ENCODE measurements at places on chromosomes 7 and 10. TPM values are rescaled to one million over a fixed set of nuclear protein-coding genes. Genes with fewer than 3 reads are reported as not detected.

The TMEM140 gene
- 4.5 TPM for total RNA-seq

The IRF5 gene
- 21.2 TPM for total RNA-seq

The VSTM4 gene
- 0.20 TPM for total RNA-seq

The GSTO2 gene
- total RNA-seq, result 1.1 TPM

The TSPAN13 gene
- total RNA-seq, result 0.96 TPM

The RBP3 gene
- not detected for total RNA-seq

The KCND2 gene
- total RNA-seq, result not detected

The ANKRD61 gene
- total RNA-seq, result 0.56 TPM

The FRMD4A gene
- 0.31 TPM for total RNA-seq

The MBL2 gene
- total RNA-seq, result not detected

The SPRN gene
- not detected for total RNA-seq

Data from activated T-helper 1 cell treated with anti-CD3 and anti-CD28 coated beads, Interleukin-12 subunit alpha, Interleukin-12 subunit beta, Interleukin-2, Interleukin-4 antibody, amounts not matched to agents 30 ng/mL and 10 ng/mL and 1 ng/mL, durations not matched to agents 14 hours and 24 hours and 36 hours (primary cell).